ENCODE measurements at places on chromosomes 3 and 15.

DNA sequence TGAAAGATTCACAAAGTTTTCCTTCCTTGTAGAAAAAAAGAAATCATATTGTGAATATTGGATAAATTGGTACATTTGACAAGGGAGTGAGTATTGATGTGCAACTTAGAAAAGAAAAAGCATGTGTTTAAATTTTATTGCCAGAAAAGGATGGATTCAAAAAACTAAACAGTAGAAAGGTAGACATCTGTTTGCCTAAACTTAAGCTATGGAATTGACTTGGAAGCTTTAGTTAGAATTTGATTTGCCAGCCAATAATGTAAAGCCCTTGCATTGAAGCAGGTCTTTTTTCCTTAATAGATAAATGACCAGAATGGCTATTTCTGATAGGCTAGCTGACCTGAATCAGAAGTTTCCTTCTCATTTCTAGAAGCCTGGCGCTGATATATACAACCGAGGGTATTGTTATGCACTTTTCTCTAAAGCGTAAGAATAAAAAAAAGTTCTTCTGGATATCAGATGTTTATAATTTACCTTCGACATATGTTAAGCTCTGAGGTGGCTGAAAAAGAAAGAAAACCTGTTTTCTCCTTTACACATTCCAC, 4.2 kb downstream of the RARB start:
- DNase-seq, result no peak

- no peak for DNase-seq
Observed at GRCh38 chr3:46695962-46696894, 2.7 kb upstream of the ALS2CL start.

DNA sequence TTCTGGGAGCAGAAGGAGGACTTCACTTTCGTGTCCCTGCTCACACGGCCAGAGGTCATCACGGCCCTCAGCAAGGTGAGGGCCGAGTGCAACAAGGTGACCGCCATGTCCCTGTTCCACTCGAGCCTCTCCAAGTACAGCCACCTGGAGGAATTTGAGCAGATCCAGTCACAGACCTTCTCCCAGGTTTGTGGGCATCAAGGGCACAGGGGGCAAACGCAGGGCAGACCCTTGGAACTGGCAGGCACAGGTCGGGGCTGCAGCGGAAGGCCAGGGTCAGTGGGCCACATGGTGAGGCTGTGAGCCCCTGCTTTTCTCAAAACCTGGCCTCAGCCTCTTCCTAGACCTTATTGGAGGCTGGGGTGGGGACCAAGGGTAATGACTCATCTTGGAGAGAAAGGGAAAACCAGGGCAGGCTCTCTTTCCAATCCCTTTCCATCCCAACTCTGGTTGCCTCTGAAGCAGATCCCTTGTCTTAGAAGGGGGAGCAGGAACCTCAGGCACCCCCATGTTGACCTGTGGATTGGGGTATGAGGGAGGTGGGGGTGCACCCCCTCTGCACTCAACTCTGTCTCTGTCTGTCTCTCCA, 29.5 kb downstream of the DNAH1 start:
- no peak for DNase-seq

DNA sequence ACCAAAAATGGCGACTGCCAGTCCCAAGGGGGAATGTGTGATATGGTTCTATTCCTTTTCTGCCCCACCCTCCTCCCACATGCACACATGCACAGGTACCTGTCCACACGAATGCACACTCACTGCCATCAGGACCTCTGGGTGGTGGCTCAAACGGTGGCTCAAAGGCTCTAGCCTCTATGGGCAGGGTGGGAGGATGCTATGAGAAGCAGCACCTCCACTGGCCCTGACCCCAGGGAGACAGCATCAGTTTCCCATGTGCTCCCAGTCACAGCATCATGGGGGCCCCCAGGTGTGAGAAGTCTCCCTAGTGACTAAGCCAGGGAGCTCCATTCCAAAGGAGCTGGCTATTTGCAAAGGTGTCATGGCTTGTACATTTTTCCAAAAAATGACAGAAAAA, 15.9 kb downstream of the SEMA3G start:
- no peak for DNase-seq

DNA sequence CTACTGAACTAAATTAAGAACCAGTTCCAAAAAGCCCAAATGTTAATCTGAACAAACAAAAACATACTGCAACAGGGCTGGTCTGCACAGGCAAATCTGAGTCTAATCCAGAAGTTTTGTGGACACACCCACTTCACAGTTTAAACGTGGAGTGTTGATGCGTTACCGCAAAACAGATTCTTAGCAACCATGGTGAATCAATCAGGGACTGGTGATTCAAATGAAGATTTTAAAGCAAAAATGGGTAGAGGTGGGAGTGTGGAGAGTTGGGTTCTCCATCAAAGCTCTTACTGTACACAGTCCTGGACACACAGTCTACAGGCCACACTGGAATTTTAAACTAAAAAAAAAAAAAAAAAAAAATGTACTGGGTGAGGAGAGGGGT, 5.2 kb downstream of the ANXA2 start:
- no peak for DNase-seq

DNA sequence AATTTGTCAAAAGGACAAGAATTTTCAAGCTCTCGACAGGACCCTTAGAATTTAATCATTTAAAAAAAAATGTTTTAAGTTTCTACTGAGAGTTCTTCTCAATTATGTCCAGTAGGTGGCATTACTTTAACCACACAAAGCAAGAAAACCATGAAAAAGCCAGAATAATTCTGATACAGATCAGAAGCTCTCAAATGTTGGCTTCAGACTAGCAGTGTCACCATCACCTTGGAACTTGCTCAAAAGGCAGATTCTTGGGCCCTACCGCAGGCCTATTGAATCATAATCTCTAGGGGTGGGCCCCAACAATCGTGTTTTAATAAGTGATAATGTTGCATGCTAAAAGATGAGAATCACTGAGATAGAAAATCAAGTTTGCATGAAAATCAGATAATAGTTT, 99.5 kb upstream of the KCNMB2 start:
- DNase-seq, result no peak

DNA sequence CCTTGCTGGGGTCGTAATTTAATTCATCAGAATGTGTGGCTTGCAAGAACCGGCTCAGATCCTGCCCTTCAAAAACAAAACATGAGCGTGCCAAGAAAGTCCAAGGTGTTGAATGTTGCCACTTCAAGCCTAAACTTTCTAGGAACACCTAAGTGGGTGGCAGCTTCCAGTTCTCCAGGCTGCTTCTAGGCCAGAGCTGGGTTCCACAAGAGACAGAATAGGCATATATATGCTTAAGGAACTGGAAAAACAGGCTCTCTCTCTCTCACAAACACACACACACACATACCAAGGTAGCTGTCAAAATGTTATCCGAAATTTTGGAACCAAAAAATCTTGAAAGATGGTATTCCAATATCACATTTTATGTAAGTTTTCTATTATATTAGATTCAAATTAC, 890 bp upstream of the ADIPOQ start:
- DNase-seq, result no peak

DNA sequence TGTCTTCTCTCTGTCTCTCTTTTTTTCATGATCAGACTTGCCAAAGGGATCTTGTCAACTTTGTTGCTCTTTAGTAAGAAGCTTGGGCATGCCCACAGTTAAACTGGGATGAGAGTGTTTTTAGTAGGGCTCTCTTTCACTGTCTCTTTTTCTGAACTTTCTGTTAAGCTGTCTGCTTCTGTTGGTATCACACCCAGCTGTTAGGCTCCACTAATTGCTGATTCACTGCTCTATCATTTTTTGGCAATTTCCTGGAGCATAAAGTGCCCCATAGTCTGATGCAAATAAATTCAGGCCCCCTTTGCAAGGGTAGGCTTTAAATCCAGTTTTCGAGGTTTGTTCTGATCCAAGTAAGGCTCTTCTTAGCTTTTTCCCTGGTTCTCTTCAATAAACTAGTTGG, 360.4 kb upstream of the ADAMTS9 start:
- DNase-seq, result no peak

- DNase-seq, result no peak
Observed at GRCh38 chr3:130081351-130081881, at the start of gene ALG1L2. ALG1L2 (plus strand) TSS chr3:130081831; CDS start chr3:130082017, 186 bp downstream.

GRCh38 chr15:97791824-97792792, 168.4 kb upstream of the ARRDC4 start:
- no peak for DNase-seq

DNA sequence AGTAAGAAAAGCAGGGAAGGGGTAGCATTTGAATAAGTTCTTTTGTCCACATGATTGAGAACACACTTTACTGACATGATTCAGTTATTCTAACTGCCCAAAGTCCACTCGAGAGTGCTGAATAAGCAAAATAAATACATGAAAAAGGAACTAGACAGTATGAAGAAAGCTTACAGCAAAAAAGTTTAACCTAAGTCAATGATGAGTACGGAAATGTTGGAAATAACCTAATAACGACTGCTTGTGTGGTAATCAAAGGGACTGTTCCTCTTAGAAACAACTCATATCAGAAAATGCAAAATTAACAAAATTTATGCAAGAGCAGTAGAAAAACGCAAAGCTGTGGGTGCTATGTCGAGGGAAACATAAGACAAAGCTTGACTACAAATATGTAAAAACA, 36.6 kb downstream of the DMXL2 start:
- no peak for DNase-seq
